NCI-H446 treated with DMSO at 0.1 percent for 48 hours (cell line): ENCODE measurements at places on chromosomes 2 and 18.

DNA sequence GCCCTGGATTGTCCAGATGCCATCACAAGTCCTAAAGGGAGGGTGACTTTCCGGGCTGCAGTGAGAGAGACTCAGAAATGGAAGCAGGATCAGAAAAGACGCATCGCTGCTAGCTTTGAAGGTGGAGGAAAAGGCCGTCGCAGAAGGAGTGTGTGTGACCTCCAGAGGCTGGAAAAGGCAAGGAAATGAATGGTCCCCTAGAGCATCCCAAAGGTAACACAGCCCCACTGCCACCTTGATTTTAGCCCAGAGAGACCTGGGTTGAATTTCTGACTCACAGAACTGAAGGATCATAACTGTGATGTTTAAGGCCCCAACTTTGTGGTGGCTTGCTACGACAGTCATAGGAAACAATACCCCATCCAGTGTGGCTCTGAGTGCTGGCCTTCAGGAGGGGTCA lies 8.6 kb upstream of the NCK2 start:
- DNase-seq = no peak

DNA sequence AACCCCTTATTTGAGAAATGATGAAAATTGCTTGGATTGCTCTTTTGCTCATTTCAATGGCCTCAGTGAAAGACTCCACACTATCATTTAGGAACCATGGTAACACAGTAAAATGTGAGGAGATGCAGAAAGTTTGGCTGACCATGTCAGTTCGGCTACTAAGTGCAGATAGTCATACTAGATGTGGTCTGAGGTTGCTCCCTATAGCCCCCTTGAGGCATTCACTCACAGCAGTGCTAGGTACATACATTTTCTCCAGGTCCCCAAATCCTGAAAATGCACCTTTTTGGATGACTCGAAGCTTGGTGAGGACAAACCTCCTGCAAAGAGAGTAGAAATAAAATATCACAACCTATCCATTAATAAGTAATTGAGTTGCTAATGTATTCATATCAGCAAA lies 86.3 kb downstream of the FSHR start:
- DNase-seq = no peak

DNA sequence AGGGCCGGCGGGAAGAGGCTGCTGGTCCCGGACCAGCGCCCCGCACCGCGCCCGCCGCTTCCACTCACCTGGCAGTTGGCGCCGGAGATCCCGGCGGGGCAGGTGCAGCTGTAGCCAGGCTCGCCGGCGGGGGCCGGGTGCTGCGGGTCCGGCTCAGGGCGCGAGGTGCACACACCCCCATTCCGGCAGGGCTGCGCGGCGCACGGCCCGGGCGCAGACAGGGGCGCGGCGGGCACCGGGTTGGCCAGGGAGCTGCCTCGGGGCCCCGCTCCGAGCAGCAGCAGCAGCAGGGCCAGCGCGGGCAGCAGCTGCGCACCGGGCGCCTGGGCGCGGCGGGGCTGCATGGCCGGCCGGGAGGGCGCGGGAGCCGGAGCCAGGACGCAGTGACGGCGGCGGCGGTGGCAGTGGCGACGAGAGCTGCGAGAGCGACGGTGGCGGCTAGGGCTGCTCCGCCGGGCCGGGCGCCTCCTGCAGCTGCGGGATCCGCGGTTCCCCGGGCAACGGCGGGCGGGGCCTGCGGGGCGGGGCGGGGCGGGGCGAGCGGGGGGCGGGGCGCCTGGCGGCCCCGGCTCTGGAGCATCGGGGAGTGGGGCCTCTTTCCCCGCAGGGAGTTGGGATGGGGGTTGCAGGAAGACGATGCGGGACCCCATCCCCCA lies at the start of gene DNER:
Gene DNER (minus strand): TSS at position 476 of the 656 bp plus-strand sequence. CDS start 132 bp downstream, at position 344.
- no peak for DNase-seq

DNA sequence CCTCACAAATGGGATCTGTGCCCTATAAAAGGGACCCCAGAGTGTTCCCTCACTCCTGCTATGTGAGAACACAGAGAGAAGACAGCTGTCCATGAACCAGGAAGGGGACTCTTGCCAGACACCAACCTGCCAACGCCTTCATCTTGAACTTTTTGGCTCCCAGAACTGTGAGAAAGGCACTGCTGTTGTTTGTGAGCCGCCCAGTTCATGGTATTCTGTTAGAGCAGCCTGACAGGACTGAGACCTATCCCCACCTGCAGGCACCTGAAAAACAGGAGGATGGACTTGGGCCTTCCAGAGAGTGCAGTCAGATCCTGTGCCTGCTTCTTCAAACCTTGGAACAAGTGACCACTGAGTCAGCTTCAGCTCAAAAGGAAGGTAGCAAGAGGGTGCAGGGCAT lies 51.4 kb downstream of the CRACDL start:
- DNase-seq = no peak

- DNase-seq = no peak
These were observed 72.1 kb downstream of the CABLES1 start for GRCh38 chr18:23207191-23207955.

DNA sequence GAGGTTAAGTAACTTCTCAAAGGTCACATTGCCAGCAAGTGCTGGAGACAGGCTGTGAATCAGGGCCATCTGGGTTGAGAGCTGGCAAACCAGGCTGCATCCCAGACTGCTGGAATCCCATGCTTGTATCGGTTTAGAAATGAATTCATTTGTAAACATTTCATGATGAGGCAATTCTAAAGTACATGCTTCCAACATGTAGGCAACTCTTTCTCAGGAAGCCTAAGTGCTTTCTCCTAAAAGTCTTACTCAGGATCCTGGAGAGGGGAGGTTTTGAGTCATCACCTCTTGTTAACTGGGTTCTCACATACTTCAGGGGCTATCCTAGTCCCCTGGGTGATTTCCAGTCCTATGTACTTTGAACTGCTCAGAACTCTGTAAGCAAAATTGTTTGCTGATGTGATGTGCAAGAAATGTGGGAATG lies 416.5 kb downstream of the MEIS1 start:
- DNase-seq = no peak

DNA sequence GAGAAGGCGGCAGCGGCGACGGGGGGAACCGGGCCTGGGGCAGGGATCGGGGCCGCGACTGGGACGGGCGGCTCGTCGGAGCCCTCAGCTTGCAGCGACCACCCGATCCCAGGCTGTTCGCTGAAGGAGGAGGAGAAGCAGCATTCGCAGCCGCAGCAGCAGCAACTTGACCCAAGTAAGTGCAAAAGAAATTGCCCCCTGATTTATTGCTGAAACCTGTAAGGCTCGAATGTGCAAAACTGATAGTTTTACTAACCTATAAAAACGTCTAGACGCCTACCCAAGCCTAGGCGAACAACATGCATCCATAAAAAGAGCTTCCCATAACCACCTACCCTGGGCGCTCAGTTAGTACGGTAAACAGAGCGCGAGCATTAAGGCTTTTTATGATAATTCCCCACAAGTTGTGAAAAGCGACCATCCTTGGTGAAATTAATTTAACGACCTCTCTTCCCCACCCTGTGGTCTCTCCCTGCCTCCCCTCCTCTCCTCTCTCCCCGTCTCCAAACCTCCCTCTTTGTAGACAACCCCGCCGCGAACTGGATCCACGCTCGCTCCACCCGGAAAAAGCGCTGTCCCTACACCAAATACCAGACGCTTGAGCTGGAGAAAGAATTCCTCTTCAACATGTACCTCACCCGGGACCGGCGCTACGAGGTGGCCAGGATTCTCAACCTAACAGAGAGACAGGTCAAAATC lies 1.0 kb downstream of the HOXD9 start:
- no peak for DNase-seq

GRCh38 chr2:96156926-96157648 lies 11.8 kb upstream of the DUSP2 start:
- DNase-seq = no peak

GRCh38 chr2:62325398-62325797 lies 129.5 kb downstream of the B3GNT2 start:
- DNase-seq = no peak

- no peak for DNase-seq
These were observed 466.2 kb downstream of the TSN start for GRCh38 chr2:122221665-122222064.

- DNase-seq = peak; percentile 82
These were observed 296.3 kb downstream of the DYSF start for GRCh38 chr2:71749671-71750101.

DNA sequence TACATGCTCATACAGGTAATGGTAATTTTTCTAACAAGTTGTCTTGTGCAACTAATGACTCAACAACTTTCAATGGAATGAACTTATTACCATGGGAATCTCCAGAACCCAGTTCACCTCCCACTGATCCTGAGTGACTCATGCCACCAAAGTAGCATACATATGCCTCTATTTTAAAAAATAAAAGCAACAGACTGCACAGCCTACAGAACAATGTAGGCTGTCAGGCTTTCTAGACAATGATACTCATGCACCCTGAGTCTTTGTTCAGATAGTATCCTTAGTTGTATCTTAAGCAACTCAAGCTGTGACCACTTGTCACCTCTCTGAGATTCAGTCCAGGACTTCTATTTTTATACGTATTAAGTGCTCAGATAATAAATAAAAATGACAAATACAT lies 531.0 kb upstream of the SETBP1 start:
- no peak for DNase-seq

DNA sequence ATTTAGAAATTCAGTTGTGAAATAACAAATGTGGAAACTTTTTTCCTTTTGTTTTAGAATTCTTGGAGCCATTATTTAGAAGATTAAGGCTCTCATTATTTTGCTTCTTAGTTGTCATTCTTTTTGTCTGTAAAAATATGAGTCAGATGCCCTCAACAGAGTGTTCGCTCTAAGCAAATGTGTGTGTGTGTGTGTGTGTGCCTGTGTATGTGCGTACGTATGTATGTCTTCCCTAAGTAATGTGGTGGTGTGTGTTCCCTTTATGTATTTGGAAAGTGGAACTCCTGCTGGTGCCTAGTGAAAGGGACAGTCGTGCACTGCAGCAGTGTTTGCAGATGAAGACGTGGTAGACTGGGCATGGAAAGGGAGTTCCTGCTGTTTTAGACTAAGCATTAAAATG lies 27.5 kb downstream of the ZNF407 start:
- DNase-seq = no peak

DNA sequence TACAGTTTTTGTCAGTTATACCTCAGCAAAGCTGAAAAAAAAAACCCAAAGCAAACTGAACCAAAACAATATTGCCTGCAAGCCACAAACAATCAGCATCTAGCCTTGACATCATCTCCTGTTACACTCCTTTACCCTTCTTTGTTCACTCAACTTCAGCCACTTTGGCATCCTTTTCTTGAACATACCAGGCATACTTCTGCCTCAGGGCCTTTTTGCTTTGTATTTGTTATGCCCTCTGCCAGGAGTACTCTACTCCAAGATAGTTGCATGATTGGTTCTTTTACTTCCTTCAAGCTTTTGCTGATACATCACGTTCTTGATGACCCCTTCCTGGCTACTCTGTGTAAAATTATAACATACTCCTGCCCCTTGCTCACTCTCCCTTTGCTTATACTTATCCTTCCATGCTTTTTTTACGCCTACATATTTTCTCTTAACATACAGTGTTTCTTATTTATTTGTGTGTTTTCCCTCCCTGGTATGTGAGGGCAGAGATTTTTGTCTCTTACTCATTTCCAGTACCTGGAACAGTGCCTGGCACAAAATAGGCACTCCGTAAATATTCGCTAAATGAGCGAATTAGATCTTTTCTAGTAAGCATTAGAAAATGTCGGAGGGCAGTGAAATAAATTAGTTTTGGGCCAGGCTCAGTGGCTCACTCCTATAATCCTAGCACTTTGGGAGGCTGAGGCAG lies 12.7 kb downstream of the ABI2 start:
- DNase-seq = no peak

DNA sequence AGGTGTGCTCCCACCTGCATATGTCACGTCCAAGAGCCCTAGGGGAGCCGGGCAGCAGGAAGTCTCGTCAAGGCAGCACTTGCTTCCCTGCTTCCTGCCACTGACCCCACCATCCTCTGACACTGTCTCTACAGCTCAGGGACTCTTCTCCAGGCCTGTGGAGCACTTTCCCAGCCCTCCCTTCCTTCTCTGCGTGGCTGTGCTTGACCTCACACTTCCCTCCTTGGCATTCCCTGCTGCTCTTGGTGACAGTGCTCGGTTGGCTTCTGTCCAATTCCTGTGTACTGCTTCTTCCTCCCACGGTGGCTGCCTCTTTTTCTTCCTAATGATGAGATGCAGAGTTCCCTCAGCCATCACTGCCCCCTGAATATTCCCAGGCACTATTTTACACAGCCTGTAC lies 2.8 kb downstream of the CIDEA start:
- DNase-seq = no peak

DNA sequence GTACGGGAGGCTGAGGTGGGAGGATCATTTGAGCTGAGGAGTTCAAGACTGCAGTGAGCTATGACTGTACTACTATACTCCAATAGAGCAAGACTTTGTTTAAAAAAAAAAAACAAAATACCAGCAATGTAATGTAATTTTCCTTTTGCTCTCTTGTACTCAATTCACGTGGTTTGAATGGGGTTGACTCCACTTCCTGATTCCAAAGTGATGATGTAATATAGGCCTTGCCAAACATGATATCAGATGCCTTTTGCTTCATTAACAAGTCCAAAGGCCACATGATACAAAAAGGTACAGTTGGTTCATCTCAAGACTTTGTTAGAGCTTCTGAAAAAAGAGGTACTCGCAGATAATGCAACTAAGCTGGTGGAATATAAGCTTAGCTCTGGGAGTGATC lies 321.8 kb downstream of the ZEB2 start:
- DNase-seq = no peak

GRCh38 chr18:12003894-12004293 lies 22.6 kb downstream of the IMPA2 start:
- DNase-seq = no peak

GRCh38 chr2:210630873-210631560 lies 74.6 kb downstream of the CPS1 start:
- DNase-seq = no peak

DNA sequence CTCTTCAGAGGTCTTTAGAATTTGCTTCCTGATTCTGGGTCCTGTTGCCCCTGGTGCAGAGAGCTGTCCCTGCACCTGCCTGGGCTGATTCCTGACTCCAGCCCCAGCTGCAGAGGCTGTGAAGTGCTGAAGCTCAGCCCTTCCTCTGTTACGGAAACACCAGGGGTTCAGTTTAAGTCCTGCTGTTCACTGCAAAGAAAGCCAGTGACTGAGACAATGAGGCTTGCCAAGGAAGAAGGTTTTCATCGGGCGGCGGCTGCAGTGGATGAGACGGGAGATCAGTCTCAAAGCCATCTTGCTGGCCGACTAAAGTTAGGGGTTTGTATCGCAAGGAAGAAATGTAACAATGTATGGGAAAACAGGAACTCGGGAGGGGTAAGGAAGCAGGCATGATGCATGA lies 142.4 kb upstream of the ZNF236 start:
- no peak for DNase-seq

GRCh38 chr2:101419096-101419663 lies 31.9 kb upstream of the CREG2 start:
- DNase-seq = no peak

GRCh38 chr2:197515315-197515738 lies 539 bp upstream of the MOB4 start:
- peak; percentile 21 for DNase-seq

DNA sequence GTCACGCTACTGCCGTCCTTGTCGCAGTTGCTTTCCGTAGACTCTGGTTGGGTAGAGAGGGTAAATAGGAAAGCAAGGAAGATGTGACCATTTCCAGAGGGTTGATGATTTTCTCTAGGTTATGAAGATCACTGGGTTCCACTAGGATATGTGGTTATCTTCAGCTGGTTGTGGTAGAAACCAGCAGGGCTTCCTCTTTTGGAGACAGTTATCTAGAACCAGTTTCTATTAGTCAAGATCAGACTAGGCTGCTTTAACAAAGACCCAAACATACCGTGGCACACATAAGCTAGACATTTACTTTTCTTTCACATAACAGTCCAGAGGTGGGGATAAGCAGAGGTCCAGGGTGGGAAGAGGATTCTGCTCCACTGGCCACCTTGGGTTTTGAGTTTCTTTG lies 59.6 kb downstream of the FASTKD2 start:
- DNase-seq = no peak
